ENCODE measurements at places on chromosomes 5 and 9.

DNA sequence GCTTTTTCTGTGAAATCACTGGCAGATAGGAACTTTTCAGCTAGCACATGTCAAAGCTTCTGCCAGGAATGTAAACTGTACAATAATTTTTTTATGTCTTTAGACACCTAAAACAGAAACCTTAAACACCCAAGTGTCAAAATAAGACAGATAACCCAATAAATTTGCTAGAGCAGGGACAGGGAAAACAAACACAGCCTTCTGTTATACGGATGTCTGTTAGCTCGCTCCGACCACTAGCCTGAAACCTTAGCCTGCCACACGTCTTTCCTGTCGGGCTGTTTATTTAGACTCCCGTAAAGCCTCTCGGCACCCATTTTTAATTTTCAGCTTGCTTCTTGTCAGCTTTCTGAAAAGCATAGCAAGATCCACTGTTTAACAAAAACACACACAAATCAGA lies 355.4 kb upstream of the SLC24A2 start:
- peak; percentile 3 for DNase-seq

DNA sequence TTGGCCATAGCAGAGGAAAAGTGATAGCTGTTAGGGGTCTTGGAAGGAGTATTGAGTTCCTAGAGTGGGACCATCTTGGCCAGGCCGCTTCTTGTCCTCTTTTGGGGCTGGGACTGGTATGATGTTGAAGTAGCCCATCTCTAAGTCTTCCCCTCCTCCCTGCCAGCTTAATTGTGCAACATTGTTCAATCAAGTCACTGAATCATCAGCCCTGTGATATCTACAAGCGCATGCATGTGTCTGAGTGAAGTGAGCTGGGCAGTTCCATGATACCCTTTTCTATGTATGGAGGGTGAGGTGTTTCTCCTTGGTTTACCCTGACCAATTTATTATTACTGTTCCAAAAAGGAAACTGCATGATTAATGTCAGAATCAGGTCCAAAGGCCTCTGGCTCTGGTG lies 112.2 kb downstream of the C9orf152 start:
- peak; percentile 84 for DNase-seq

GRCh38 chr9:2267181-2267745 lies 252.1 kb downstream of the SMARCA2 start:
- peak; percentile 17 for DNase-seq

DNA sequence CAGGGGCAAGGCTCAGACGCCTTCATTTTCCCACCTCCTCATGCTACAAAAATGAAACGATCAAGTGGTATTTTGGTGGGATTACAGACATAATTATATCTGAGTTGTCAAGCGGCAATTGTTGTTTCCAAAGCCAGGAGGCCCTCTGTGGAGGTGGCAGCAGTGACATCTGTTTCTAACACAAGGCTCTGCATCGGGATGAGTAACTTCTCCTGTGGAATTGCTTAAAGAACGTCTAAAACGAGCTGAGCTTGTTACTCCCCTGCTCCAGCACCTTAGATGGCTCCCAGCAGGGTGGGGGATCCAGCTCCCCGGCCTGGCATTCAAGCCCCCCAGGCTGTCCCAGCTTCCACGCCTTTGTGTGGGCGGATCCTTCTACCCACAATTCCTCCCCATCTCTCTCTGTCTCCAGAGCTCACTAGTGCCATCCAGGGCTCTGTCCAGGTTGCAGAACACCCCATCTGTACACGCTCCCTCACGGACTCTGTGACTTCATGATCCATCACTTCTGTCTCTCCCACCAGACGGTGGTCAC lies 36.8 kb downstream of the DAB2IP start:
- DNase-seq = no peak

GRCh38 chr5:126755593-126755992 lies 21.3 kb upstream of the LMNB1 start:
- DNase-seq = no peak

DNA sequence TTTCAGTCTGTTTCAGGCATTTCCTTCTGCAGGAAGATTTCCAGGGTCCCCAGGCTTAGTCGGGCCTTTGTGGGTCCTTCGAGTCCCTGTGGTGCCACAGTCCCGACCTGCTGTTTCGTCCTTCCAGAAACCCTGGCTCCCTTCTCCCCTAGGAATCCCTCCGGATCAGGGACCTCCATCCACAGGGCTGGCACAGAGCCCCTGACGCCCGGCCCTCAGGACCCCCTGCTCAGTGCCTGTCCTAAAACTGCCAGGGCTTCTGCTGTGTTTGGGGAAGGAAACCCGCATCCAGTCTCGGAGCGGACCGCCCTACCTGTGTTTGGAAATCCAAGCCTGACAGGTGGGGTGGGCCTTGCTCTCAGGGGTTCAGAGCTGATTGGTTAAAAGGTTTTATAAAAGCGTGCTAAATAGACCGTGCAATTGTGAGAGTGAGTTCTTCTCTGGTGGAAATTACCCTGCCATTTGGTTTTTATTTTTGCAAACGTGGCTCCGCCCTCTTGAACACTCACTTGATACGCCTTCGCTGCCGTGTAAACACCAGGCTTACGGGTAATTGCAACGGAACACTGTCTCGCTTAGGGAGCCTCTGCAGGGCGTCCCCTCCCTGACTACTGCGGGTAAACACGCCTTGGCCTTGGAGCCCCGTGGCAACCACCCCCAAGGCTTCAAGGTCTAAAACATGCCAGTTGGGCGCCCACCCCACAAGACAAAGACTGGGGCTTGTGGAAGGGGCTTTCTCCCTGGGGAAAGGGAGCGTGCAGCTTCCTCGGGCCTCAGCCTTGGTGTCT lies 121.2 kb downstream of the PHF2 start:
- no peak for DNase-seq

GRCh38 chr5:91595424-91595823 lies 212.3 kb upstream of the ARRDC3 start:
- DNase-seq = no peak

DNA sequence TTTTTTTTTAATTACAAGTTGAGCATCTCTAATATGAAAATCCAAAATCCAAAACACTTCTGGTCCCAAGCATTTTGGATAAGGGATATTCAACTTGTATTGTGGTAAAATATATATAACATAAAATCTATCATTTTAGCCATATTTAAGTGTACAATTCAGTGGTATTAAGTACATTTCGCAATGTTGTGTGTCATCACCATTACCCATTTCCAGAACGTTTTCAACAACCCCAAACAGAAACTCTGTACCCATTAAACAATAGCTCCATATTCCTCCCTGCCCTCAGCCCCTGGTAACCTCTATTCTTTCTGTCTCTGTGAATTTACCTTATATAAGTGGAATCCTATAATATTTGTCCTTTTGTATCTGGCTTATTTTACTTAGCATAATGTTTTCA lies 24.9 kb downstream of the TICAM2 start:
- peak; percentile 63 for DNase-seq

DNA sequence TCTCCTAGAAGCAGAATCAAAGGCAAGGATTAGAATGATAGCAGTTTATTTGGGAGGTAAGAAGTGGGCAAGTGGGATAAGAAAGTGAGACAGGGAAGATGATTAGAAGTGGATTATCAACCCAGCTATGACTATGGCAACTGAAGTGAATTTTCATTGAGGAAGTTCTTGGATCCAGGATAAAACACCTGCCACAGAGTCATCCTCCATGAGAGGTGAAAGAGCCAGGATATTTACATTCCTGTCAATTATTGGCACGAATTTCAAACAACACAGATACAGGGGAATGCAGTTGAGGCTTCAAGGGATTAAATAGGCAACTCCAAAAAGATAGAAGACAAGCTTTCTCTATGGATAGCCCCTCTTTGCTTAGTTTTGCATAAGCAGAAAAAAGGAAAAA lies 31.8 kb upstream of the ZNF366 start:
- DNase-seq = no peak

- no peak for DNase-seq
Measured at GRCh38 chr5:151048526-151048925, 28.1 kb downstream of the GPX3 start.

- DNase-seq = no peak
Measured at GRCh38 chr5:125333416-125333815, 587.0 kb upstream of the ZNF608 start.

DNA sequence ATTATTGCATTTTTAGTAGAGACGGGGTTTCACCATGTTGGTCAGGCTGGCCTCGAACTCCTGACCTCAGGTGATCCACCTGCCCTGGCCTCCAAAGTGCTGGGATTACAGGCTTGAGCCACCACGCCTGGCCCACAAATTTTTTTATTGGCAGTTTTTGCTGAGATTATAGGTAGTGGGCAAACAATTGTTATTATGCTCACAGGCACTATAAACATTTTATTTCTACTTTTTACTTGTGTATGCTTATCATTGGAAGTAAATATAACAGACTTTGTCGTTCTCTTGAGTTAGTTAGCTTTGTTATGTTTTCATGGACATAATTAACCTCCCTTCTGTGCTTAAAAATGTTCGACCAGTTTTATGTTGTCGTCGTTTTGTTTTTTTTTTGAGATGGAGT lies 23.9 kb downstream of the UGCG start:
- DNase-seq = no peak

DNA sequence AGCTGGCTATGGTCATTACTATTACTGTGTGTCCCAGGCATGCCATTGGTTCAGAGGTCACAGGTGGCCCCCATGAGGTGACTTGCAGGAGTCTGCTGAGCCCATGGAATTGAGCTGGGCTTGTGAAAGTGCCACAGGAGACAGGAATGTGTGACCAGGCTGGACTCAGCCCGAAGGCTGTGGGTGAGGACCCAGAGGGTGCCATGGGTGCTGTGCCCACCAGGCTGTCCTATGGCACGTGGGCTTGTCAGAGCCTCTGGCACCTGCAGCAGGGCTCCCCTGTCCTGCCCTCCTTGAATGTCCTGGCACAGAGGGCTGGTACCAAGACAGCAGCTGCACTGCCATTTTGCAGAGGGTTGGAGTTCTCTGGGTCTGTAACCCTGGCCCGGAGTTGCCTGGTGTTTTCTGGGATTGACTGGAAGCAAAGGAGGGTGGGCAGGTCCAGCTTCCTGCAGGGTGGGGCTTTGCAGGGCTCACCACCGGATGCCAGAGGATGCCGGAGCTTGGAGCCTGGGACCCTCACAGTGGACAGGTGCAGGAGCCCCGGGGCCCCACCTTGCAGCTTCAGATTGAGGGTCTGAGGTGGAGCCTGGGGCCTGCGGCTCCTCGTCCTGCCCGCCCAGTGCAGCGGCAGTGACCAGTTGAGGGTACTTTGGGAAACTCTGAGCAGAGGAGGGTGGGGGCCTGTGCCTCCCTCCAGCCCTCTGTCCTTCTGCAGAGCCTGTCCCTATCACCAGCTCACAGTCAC lies 14.2 kb downstream of the COL5A1 start:
- DNase-seq = no peak

- DNase-seq = no peak
Measured at GRCh38 chr5:14506140-14506538, 75.5 kb upstream of the OTULINL start.

- DNase-seq = no peak
Measured at GRCh38 chr5:133848341-133848811, 120.0 kb downstream of the C5orf15 start.

- peak; percentile 96 for DNase-seq
Measured at GRCh38 chr5:21680196-21680595, 1172.9 kb downstream of the CDH12 start.

DNA sequence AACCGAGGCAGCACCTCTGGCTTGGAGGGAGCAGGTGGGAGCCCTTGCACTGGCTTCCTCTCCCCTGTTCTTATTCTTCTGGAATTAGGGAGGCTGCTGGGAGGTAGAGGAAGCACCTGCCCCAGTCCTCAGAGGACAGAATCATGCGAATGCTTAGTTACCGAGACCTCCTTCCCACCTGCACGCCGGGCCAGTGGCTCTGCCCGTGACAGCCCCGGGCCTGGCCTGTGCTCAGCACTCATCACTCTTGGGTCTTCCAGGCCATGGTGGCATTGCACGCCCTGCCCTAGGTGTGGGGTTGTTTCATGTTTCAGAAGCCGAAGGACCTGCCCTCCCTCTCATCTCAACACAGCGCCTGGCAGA lies 45.3 kb upstream of the NKD2 start:
- DNase-seq = no peak

DNA sequence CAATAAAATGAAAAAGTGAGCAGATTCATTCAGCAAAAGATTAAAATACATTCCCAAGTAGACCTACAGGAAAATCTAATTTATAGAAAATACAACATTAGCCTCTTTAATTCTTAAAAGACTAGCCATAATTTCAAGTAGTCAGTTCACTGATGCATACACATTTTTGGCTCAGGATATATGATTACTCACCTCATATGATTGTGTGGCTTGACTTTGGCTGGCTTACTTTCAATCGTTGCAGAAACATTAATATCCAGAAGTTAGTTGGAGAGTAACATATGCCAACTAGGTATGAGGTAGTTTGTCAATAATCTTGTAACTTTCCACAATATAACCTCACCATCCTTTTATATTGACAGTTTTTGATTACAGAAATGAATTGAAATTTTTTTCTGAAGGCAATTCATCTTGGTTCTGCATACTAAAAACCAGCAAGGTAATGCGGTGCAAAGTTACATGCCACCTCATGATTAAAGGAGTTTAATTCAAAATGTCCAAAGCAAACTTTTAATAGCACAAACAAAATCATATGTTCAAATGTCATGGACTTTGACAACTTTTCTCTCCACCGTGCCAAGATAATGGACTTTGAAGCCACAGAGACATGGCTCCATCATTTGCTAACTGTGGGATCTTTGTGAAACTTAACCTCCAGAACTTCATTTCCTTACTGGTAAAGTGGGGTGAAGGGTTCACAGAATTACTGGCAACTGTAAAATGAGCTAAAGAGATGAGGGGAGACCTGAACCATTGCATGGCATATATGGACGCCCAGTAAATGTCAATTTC lies 76.6 kb upstream of the PAM start:
- peak; percentile 84 for DNase-seq

GRCh38 chr5:147661541-147661940 lies 121.0 kb downstream of the JAKMIP2 start:
- DNase-seq = peak; percentile 47

DNA sequence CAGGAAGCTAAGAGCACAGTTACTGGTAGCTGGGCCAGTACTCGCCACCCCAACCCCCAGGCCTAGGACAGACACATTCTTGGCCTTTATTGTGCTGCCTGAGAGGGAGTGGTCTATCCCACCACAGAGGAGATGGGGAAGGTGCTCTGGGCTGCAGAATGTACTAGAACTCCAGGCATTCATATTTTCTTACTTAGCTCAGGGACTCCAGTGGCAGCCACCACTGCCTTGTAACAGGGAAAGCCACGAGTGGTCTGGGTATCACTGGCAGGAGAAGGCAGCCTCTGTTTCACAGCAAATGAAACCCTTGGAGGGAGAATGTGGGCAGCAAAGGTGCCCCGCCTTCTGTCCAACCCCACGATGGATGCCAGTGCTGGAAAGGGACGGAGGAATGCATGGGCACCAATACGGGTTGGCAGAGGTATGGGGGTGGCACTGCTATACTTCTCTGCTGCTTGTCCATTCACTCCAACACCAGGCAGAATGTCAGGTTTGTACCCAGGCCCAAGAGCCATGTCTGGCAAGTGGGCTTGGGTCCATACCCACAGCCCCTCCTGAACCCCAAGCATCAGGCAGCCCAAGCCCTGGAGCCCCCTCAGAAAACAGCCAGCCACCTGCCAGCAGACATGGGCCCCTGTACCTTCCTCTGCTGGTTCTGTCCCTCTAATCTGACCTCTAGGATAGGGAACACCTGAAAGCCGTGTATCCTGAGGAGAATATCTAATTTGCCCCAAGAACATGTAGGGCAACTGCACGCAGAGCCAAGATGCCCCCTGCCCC lies 4.6 kb downstream of the SEPTIN8 start:
- no peak for DNase-seq
